ENCODE measurements at places on chromosomes 7 and 10.

GRCh38 chr10:127964621-127965020 lies 57.7 kb downstream of the PTPRE start:
- DNase-seq = no peak

- DNase-seq = peak; percentile 48
Observed at GRCh38 chr7:43454936-43455518, 127.9 kb upstream of the STK17A start.

DNA sequence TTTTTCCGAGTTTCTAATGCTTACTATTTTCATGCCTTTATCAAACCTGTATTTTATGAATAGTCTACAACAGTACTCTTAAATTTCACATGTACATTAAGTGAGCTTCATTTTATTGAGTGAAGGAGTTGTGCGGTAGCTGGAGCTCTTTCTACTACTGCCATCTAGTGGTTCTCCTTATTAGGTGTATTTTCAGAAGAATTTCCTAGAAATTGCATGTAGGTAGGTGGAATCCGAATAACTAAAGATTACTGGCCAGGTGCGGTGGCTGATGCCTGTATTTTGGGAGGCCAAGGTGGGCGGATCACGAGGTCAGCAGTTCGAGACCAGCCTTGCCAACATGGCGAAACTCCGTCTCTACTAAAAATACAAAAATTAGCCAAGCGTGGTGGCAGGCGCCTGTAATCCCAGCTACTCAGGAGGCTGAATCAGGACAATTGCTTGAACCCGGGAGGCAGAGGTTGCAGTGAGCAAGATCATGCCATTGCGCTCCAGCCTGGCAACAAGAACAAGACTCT lies 38.3 kb downstream of the LRRC72 start:
- peak; percentile 52 for DNase-seq

- DNase-seq = no peak
Observed at GRCh38 chr7:11447106-11447505, 384.9 kb downstream of the THSD7A start.

DNA sequence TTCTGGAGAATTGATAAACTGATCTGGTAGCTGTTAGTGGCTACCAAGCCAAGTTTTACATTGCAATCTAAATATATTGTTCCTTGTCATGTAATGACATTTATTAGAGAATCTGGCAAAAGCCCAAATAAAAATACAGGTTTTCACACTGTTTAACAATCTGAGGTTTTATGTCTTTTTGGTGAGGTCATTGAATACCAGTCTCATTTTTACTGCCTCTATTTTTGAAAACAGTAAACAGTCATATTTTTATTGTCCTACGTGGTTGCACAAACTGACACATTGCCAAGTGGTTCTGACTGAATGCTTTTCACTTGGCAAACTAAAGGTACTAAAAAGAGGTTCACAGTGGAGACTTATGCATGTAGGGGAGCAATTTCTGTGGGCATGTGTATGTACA lies 157.5 kb downstream of the PRKG1 start:
- DNase-seq = no peak

DNA sequence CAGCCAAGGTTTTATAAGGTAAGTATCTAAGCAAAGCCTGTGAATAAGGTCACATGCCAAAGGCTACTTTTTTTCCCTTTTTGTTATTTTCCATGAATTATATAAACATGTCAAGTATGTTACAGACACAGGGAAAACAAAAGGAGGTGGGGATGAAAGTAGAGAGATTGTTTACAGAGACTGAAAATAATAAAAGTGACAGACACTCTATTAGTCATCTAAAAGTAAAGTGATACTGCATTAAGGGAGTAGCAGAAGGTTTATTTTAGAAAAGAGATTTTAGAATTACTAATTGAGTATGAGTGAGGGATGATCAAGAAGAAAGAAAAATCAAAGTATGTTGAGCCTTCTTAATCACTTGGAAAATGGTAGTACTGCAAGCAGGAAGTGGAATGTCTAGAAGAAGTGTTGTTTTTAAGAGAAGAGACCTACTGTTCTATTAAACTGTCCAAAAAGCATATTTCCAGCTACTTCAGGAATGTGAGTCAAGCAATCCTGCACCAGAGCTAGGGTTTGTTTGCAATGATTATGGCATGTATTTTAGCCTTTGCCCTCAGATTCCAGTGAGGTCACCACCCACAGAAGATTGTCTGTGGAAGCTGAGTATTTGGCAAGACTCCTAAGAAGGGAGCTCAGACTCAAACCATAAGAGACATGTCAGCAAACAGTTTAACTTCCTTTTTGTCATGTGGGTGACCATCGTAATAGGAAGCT lies 177.9 kb upstream of the PLXDC2 start:
- DNase-seq = peak; percentile 93

- DNase-seq = peak; percentile 20
Observed at GRCh38 chr7:158682456-158682855, 22.1 kb downstream of the NCAPG2 start.

DNA sequence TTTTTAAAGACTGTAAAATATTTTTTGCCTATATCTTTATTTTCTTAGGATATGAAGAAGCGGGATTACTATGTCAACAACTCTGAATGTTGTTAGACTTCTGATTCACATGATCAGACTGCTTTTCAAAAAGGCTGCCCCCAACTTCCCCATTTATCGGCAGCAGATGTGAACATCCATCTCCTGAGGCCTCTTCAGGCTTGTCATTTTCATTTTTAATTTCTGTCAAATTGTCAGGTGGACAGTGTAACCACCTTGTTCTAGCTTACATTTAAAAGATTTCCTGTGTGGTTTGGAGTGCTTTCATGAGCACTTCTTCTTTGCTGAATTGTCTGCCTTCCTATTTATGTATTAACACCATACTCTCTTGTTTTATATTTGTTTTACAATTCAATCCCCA lies 78.8 kb upstream of the GSDME start:
- no peak for DNase-seq

DNA sequence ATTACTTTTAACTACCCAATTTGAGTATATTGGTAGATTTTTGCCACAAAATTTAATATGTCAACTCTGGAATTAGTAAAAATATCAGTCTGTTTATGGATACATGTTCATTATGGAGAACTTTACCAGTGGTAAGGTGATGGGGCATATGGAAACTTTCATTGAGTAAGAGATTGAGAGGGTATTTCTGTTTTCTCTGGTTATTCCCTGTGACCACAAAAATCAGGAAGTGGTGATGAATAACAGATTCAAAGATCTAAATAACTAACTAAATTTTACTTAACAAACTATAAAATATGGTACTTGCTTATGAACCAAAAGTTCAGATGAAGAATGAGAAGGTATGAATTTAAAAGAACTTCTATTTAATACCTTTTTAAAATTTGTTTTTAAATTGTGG lies 22.1 kb upstream of the STEAP4 start:
- no peak for DNase-seq

GRCh38 chr7:50565977-50566376 lies 772 bp upstream of the DDC start:
- DNase-seq = no peak

DNA sequence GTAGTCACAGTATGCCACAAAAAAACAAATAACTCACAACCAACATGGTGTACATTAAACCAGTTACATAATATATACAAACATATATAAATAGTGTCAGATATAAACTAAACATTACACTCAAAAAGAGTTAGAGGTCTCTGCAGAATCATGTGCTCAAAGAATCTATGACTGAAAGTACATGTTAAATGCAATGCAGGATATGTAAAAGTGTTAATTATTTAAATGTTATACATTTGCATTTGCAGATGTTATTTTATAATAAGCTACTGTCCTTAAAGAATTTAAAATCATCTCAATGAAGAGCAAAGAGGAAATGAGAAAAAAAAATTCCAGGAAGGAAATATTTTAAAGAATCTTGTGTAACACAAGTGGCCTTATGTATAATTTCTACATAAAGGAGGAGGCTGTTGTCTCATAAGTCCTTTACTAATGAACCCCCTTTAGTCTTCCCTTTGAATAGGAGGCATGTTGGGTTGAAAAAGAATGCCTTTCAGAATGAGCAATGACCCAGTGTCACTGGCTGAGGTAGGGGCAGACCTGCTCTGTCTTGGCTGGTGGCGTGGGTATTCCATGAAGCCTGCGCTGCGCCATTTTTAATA lies 148.9 kb downstream of the ITGA8 start:
- DNase-seq = no peak

DNA sequence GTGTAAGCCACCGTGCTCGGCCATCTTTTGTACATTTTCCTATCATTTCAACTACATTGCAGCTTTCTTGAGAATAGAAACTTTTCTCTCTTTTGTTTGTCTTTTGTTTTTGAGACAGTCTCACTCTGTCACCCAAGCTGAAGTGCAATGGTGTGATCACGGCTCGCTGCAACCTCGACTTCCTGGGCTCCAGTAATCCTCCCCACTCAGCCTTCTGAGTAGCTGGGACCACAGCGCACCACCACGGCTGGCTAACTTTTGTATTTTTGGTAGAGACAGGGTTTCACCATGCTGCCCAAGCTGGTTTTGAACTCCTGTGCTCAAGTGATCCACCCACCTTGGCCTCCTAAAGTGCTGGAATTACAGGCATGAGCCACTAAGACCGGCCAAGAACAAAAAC lies 31.3 kb upstream of the DAGLB start:
- DNase-seq = no peak

- DNase-seq = peak; percentile 49
Observed at GRCh38 chr7:16421333-16422102, at the start of gene CRPPA. Gene CRPPA (minus strand): TSS chr7:16421538. CDS start chr7:16421322, 216 bp downstream.

- no peak for DNase-seq
Observed at GRCh38 chr10:95531994-95532399, 29.2 kb downstream of the SORBS1 start.

- no peak for DNase-seq
Observed at GRCh38 chr7:90396420-90396819, 6.8 kb upstream of the CLDN12 start.

DNA sequence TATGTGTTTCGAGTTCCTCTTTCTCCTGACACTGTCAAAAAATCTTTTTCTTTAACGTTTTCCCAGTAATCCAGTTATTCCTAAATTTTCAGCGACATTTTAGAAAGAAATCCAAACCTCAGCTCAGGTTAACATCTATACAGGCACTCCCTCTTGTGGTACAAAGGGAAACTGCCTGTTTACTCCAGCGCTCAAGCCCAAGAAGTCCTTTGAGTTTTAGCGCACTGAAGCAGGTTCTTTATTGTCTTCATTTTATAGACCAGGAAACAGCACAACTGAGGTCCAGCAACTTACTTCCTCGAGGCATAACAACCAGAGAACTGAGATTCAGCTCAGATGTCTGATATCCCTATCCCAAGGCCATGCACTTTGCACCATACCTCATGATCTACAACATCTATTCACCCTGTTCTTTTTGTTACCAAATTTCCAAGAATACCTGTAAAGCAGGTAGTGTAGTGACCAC lies 287.2 kb upstream of the MKLN1 start:
- peak; percentile 72 for DNase-seq

DNA sequence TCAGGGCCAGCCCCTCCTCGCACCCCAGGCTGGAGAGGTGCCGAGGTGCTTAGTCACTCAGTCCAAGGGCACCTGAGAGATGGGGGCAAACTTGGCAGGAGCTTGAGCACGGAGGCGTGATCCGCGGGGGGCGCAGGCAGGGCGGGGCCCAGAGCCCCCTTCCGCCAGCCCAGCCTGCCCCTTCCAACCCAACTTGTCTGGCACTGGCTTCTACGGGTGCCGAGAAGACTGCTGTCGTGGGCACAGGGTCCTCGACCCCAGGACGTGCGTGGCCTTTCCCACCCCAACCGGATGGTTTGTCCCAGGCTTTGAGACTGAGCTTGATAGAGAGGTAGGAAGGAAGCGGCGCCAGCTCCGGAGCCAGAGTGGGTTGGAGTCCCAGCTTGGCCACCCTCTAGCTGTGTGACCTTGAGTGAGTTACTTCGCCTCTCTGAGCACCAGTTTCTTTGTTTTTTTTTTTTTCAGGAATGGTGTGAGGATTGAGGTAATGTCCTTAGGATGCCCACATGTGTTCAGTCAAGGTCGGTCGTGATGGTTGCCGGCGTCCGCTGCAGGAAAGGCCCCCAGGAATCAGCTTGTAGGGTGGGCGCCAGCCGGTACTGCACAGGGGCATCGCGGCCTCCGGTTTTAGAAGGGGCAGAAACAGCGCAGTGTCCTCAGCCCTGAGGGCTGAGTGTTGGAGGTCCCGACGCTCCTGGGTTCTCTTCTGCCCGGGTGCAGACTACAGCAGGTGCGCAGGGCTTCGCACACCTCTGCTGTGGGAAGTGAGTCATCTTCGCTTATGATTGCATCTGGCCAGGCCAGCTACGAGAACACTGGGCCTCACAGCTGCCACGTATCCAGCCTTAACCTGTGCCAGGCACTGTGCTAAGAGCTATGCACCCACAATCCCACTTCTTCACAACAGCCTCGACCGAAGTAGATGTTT lies 28.6 kb upstream of the VAX1 start:
- DNase-seq = no peak

DNA sequence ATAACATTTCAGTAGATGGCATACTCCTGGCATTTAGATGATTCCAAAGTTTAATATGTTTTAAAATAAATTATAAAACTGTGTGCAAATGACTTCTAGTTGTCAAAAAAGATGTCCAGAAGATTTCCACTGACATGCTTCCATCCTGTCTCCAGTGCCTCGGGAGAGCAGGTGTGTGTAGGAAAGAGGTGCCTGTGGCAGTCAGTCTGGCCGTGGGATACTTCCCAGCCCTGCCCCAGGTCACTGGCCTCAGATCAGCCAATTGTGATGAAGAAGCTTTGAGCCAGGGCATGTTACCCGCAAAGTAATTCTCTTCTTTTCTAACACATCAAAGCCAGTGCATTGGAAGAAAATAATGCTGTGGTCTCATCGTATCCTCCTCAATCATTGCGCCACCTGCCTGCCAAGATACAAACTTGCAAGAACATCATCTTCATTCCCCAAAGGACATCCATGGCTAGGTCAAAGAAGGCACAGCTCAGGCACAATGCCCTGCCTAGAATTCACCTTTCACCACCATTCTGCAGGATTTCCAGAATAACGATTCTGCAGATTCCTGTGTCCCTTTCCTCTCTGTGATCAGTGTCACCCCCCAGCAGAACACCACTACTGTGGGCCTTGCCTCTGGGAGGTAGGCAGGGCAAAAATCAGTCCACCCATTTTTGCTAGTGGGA lies 6.3 kb upstream of the KCNMA1 start:
- peak; percentile 75 for DNase-seq

DNA sequence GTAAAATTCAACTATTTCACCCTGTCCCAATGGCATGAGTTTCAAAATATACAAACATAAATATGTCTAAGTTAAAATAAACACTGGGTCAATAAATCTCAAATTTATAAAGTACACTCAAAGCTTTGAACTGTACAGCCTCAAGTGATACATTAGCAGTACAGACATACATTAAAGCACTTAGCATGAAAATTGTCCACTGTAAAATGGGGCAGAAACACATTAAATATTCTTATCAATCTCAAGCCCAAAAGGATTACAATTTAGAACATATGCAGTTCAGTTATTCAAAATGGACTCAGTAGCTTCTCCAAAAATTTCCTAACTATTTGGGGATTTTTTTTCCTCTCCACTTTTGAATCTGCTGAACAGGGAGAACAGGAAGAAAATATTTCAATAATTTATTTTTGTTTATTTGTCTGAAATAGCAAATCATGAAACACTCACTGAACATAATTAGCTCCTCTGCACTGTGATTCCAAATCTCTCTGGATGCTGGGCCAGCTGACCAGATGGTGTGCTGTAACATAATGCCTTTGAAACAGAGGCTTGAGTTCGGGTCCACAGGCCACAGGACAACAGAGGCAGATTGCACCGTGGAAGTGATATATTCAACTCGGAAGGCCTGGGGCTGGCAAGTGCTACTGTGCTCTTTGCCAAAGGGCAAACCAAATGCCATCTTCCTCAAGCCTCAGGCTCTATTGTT lies 248.9 kb upstream of the LRRN3 start:
- no peak for DNase-seq

Measured in fibroblast of skin of scalp (primary cell).